ENCODE measurements at places on chromosomes 3 and 15.

- DNase-seq, result no peak
These were observed 249.4 kb downstream of the LPP start for GRCh38 chr3:188403404-188403803.

GRCh38 chr3:184357248-184358123 is 3.9 kb downstream of the CLCN2 start:
- no peak for DNase-seq

GRCh38 chr15:86197770-86198169 is 118.1 kb downstream of the AGBL1 start:
- no peak for DNase-seq

- DNase-seq, result no peak
These were observed 249.8 kb downstream of the ALCAM start for GRCh38 chr3:105616374-105617121.

DNA sequence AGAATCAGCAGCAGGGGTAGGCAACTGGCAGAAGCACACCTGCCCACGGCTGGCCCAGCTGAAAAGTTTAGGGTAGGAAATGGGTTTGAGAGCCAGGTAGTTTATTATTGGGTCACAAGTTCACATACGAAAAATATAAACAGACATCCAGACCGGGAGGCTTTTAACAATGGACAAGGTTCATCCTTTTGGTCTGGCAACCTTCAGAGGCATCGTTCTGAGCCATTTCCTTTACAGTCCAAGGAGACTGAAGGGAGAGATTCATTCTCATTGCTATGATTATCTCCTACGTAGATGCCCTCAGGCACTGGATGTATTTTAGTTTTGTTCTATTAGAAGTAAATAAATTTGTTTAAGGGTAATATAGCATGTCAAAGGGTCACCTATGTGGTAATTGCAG is 248.0 kb upstream of the THBS1 start:
- no peak for DNase-seq

DNA sequence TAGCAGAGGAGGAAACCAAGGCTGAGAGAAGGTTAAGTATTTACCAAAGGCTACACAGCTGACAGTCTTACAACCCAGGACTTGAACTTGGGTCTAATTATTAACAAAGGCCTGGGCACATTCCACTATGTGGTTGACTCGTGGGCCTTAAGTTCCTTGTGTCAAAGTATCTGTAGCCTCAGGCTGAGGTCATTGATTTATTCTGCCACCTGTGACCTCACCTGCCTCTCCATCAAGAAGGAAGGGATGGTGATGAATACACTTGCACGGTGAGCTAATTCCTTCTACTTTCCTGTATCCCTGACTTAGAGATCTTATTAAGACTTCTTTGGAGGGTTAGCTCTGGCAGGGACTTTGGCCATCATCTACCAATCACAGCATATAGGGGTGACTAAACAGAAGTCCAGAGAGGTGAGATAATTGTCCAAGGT is 19.9 kb upstream of the LRRC58 start:
- no peak for DNase-seq

GRCh38 chr3:71579326-71579934 is 4.1 kb downstream of the FOXP1 start:
- no peak for DNase-seq

DNA sequence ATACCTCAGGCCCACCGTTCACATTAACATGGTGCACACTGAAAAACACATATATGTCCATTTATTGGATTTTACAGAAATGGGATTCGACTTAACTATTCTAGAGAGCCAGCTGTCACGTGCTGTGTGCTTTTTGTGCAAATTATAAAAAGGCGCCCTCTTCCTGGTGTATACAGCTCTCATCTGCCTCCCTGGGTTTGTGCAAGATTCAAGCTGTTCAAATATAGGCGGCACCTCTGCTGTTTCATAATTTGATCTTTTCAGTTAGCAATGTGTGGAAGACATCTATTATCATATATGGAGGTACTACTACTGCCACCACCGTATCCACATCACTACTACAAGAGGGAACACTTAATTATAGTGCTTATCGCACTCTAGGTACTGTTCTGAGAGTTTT is 187.6 kb downstream of the EBLN2 start:
- DNase-seq, result no peak

GRCh38 chr15:56128081-56128480 is 115.6 kb downstream of the RFX7 start:
- no peak for DNase-seq

DNA sequence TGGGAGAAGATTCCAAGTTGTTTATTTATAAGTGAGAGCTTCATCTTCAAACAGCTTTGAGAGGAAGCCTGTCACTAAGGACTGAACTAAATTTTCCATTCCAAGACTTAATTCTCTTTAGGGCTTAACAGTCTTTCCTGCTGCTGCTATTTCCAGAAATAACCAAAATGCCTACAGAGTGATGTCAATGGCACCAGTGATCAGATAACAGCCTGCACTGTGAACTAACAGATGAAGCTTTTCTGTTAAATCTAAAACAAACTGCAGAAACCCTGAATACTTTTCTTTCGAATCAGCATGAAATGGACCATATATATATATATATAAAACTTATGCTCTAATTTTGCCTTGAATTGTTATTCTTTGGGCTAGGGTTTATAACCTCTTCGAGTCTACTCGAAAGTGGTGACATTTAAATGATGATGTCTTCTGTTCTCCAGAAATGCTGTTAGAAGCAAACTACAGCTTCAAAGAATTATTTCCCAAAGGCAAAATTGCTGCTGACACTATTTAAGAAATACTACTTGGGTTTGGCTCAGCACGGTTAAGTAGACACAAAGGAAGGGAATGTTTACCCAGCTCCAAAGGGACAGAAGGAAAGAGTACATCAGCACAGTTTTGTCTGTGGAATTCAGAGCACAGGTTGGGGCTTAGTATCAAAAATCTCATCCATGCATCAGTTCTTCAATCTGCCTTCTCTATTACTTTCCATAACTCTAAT is 238.5 kb upstream of the LRRN1 start:
- DNase-seq, result no peak

DNA sequence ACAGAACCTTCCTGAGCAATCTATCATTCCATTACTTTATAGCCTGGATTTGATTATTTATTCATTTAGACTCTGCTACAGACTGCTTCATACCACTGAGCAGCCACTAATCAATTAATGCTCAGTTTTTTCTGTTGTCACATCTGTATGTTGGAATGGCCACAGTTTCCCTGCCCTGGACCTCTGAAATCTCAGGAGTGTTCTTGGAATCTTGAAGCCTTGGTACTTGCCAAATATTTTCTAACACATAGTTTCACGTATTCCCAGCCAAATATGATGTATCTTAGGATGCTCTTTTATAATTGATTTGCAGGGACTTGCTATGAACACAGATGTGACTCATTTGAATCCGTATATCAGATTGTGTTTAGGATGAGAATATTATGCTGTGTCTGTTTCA is 225.8 kb downstream of the TAFA4 start:
- DNase-seq, result no peak

DNA sequence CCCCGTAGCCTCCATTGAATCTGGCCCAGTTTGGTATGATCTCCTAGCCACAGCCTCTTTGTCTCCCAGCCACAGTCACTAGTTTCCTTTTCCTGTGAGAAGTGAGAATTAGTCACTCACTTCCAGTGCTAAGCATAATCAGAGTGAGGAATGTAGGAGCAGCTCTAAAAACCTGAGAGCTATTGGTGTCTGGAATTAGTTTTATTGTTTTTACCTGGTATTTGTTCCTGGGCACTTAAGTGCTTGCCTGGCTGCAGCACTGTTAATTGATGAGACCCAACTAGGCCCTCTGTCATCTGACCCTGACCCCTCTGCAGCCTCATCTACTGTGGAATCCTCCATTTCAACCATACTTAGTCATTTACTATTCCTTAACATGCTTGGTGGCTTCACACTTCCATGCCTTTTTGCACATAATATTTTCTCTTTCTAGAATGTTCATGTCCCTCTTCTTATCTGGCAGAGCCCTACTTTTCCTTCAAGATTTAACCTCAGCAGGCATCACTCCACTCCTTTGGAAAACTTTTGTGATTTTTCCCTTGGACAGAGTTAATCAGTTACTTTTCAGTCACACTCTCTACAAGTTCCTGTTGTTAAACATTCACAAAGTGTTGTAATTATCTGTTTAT is 48.8 kb downstream of the PDE8A start:
- no peak for DNase-seq

DNA sequence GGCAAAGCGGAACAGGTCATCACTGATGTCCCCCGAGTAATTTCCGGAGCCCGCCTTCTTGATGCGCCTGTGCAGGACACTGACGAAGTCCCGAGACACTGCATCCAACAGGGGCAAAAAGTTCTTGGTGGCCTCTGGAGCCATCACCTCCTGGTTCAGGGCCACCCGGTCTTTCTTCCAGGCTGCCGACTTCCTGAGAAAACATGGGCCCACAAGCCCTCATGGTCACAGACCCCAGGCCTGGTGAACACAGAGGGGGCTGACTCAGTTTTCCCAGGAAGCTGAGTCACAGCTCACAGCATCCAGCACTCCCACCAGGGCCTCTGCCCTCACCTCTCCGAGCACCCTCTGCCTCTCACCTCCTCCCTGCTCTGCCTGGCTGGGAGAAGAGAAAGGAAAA is 22.4 kb downstream of the CYP11A1 start:
- no peak for DNase-seq

DNA sequence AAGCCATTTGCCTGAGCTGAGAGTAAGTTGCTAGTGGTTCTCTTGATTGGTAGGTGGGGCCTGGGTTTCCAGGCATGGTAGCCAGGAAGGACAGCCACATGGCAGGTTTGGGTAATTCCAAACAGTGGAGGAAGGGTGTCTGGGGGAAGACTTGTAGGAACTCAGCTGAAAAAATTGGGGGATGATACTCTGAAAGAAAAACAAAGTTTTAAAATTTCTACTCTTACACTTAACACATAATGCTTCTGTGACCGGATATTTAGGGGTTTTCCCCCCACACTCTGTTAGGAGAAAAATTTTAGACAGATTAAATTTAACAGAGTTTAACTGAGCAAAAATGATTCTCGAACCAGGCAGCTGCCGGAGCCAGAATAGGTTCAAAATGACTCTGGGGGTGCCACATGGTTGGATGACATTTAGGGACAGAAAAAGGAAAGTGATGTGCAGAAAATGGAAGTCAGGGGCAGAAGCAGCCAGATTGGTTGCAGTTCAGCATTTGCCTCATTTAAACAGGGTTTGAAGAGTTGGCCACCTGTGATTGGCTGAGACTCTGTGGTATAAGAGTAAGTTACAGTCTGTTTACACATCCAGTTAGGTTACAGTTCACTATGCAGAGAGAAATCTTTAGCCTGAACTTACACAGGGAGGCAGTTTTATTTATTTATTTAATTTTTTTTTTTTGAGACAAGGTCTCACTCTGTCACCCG is 8.1 kb downstream of the B2M start:
- no peak for DNase-seq

- DNase-seq, result no peak
These were observed 80.4 kb downstream of the NEDD4 start for GRCh38 chr15:55912982-55913381.

DNA sequence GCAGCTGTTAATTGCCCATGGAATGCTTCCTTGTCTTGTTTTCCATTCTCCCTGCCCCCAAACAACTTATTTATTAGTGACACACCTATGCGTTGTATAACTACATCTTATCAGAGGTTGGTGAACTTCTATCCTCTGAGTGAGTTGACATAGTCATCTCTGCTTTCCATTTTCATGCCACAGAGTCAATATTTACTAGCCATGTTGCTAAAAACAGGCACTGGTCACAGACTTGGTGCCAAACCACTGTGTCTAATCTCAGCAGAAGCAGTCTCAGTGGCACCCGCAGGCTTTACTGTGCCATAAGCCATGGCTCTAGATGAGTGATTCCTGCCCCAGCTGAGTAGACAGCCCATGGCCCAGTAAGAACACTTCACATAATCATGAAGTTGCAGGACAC is 26.5 kb downstream of the DAPK2 start:
- no peak for DNase-seq

DNA sequence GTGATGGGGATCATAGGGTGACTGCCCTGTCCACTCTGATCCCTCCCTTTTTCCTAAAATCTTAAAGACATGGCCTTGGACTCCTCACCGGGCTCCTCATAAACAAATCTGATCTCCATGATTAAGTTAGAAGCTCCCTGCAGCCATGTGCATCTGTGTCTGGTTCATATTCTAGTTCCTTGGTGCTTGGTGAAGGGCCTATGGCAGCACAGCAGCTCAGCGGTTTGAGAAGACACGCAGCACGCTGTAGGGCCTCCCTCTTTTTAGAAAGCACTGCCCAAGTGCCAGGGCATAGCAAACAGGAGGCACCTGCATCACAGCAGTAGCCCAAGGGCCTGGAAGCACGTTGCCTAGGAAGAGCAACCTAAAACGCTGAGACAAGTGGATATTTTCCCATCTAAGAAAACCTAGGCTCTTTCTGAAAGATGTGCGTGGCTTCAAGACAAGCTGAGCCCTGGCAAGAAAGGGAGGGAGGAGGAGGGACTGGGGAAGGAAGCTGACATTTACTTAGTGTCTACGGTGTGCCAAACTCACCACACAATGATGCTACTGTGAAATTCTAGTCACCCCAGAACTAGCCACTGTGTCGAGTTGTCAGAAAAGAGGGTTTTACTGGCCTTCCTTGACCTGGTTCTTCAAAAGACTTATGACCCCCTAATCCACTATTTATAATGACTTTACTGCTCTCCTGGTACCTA is 14.9 kb upstream of the ULK3 start:
- DNase-seq, result no peak

- no peak for DNase-seq
These were observed 36.1 kb downstream of the PCSK6 start for GRCh38 chr15:101453123-101454120.

DNA sequence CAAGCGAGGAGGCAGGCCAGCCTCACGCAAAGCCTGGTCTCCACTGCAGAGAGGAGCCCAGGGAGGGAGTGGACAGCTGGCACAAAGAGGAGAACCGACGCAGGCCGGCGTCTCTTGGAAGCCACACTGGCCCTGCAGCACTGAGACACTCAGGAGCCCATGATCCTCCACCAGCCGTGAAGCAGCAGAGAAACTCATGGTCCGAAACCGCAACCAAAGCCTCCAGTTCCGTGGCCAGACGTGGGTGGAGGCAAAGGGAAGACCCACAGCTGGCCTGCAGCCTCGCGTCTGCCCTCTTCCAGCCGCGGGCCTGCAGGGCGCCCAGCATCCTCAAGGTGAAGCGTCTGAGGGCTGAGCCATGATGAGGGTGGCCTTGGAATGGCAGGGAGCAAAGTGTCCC is 62.2 kb upstream of the SEC61A1 start:
- no peak for DNase-seq

GRCh38 chr3:158205324-158205723 is 95.4 kb downstream of the RSRC1 start:
- no peak for DNase-seq
